ENCODE measurements at places on chromosomes 1 and 21.

- DNase-seq, result no peak
These were observed 12.0 kb upstream of the UMODL1 start for GRCh38 chr21:42059141-42059540.

DNA sequence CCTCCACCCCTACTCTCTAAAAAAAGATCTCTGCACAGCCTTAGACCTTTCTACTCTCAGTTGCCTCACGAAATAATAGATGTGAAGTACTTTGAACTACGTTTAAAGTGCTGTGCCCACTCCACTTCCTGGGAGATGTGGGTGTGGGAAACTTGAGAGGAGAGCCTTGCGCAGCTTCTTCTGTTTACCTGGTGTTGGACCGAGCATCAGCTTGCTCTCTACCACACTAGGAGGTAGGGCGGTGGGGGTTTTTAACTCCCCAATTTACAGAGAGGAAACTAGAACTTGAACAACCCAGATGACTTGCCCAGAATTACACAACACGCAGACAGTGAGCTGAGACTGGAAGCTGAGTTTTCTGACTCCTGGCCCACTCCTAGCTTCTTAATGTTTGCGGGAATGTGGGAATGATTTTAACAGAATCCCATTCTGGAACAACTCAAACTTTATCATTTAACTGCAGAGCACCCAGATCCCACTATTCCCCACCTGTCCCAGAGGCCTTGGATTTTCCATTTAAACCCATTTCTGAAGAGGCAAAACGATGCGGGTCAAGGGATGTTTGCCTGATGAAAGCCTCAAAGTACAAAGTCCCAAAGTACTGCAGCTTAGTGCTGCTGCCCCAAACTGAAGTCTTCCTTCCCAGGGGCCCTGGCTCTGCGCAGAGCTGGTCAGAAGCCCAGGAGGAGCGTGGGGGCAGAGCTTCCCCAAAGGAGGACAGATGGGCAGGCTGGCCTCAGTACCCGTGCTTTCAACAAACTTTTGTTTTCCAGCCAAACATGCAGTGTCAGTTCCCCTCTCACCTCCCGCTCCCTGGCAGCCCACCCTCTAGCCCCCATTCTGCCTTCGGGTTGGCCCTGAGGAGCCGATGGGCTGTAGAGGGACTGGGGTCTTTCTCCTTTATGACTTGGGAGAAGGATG is 19.0 kb downstream of the BTG2 start:
- DNase-seq, result no peak

DNA sequence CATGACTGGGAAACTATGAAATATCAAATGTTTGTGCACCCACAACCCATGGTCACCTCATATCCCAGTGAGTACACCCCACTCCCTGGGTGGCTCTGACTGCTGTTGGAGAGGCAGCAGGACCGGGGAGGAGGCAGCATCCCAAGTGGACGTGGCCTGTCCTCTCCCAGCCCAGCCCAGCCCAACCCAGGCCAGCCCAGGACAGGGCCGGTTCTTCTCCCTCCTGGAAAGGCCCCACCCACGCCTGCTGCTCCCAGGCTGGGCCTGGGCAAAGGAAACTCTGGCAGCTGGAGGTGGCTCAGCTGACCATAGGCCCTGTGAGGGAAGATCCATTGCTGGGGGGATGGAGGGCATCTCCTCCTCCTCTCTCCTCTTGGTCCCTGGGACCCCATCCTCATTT is 19.1 kb downstream of the MATN1 start:
- DNase-seq, result no peak

DNA sequence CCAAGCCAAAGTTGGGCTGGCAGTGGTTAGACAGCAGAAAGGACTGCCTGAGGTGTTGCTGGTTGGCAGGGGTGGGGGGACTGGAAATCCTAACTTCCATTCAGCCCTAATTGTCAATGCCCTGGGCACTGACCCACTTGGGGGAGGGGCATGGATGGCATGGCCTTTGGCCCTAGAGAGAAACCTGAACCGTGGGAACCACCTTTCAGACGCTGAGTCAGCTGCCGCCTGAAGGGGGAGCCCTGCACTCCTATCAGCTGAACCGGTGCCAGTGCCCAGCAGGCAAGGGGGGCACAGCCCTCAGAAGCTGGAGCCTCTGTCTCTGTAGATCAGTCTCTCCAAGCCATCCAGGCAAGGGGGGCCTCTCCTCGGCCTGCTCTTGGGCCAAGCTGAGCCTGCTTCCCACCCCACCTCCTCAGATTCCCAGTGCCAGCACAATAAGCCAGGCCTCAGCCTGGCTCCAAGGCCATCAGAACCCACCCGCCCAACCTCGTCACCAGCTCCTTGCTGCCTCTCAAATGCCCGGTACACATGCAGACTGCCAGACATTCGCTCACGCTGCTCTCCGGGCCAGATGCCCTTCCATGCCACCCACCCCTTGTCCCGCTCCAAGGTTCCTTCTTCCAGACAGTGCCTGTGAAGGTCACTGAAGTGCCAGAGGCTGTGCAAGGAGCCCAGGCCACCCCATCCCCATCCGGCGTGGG is 11.6 kb downstream of the TINAGL1 start:
- DNase-seq, result peak; percentile 75

DNA sequence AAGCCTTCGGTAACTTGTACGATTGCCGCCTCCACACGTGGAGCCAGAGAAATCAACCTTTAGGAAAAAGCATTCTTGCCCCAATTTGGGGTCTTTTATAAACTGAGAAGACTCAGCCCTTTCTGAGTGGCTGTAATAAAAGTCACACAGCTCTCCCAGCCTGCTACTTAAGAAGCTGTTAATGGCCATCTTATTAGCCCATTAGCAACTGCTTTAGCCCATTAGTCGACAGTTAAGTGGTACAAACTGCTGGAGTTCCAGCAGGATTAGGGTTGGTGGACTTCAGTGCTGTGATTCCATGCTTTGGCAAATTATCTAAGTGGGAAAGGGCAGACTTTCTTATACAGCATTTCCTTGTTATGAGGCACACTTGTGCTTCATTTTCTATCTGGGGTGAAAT is 461.3 kb downstream of the RPS6KC1 start:
- no peak for DNase-seq

DNA sequence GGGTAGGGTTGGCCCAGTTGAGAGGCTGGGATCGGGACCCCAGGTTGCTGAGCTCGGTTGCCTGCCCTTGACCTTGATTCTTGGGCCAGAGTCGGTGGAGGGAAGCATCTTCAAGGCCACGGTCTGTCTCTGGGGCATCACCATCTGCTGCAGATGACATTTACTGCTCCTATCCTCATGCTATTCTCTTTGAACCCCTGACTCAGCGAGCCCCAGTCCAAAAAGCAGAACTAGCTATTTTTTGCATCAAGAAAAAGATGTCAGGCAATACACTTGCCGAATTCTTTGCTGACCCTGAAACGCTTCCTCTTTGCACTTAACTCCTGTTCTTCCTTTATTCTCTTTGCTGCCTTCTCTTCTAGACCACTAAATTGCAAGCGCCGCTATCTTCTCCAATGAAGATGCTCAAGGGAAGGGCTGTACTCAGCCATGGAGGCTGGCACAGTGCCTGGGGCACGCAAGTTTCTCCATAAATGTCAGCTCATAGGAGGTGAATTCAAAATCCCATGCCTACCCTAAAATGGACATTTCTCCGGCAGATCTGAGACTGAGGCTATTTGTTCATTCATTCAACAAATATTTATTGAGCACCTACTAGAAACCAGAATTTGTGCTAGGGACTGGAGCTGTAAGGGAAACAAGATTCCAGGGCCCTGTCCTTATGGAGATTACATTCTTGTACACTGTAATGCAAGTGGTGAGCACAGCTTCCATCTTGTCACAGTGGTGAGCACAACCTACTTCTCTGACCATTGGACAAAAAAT is 20.5 kb upstream of the CAPZB start:
- DNase-seq, result peak; percentile 47

- no peak for DNase-seq
These were observed 591 bp upstream of the KDM1A start for GRCh38 chr1:23018661-23019093.

DNA sequence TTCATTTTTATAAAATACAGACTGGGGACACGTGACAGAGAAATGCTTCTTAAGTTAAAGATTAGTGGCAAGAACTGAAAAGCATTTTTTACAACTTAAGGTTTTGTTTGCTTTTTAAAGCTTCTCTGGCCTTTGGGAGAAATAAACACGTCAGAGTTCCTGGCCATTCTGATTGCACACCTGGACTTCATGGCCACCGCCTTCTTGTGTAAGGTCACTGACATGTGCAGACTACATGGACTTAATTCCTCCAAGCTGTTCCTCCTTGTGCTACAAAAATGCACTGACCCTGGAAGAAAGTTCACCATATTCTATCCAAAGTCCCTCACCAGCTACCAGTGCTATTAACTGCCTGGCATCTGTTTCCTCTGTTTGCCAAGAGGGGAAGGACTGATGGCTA is 56.1 kb downstream of the GADD45A start:
- DNase-seq, result no peak

DNA sequence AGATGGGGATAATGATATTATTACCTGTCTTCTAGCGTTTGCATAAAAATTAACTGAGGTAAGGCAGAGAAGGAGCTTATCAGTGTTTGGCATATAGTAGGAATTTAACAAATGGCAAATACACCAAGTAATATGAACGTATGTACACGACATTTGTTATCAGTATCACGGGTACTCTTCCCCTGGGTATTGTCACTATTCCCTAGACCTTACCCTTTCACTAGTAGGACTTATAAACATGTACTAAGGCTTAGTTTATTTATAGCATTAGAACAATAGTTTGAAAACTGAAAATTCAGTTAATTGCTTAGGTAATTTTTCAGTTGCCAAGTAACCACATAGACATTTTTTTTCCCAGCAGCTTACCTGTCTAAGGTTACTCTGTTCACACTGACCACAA is 187.0 kb downstream of the KCTD3 start:
- no peak for DNase-seq

- DNase-seq, result no peak
These were observed 79.5 kb downstream of the LRRC8D start for GRCh38 chr1:89900323-89900722.

GRCh38 chr1:104768466-104768865 is 1018.8 kb downstream of the AMY1C start:
- DNase-seq, result no peak

DNA sequence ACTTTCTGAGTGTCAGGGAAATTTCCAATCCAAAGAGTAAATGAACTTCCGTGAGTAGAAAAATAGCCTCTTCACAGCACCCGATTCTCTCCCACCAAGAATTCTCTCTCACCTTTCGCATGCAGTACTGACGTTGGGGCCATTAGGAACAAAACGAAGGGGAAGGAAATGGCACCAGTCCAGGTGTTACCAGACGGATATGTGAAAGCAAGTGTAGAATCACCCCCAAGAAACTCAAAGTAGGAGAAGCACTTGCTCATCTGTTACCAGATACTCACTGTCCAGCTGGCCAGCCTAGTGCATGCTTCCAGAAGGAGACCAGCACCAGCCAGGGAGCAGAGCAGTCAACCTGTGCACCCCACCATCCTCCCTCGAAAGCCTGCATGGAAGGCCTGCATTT is 55.1 kb downstream of the ITPKB start:
- no peak for DNase-seq

- DNase-seq, result no peak
These were observed 163.3 kb downstream of the ST6GALNAC5 start for GRCh38 chr1:77030401-77031105.

GRCh38 chr1:183914891-183915290 is 110.0 kb downstream of the RGL1 start:
- DNase-seq, result no peak

GRCh38 chr1:56758135-56758534 is 61.1 kb downstream of the FYB2 start:
- DNase-seq, result peak; percentile 14

DNA sequence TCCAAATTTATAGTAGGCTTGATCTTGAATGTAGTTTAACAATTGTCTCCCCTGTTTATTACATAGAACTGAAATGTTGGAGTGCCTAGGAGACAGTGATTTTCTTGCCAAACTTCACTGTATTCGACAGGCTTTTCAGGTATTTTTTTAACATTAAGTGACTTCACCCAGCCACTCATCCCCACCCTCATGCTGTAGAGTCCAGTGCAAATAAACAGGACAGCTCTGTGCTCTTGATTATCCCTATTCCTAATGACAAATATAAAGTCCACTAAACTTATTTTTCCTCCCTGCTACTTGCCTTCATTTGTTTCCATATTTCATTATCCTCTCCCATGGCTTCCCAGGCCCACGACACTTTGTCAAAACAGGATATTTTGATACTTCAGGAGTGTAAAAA is 29.2 kb upstream of the NEXN start:
- no peak for DNase-seq

DNA sequence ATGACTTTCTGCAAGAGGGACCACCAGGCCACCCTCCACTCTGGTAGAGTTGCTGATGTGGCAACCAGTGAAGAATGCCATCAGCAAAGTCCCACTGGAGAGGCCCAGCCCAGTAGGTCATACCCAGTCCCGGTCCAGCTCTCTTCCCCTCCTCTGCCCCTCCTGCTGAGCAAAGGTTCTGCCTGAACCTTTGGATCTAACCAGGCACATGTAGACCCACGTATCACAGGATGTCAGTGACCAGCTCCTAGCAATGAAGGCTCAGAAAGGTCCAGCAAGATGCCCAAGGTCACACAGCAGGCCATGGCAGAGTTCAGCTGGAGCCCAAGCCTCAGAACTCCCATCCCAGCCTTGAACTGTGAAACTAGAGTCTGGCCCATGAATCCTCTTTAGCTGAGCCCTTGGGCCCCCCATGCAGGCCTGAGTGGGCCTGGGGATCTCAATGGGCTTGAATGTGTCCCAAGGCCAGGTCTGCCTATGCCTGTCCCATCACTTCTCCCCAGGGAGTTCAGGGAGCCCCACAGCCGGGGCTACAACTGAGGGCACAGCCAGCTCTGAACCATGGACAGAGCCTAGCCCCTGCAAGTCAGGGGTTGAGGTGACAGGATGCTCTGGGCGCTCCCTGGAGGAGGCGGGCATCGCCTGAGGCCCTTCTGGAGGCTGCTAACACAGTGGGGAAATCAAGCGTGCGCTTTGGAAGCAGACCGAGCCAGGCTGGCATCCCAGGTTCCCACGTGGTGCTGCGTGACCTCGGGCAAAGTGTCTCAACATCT is 21.4 kb upstream of the PADI1 start:
- no peak for DNase-seq

DNA sequence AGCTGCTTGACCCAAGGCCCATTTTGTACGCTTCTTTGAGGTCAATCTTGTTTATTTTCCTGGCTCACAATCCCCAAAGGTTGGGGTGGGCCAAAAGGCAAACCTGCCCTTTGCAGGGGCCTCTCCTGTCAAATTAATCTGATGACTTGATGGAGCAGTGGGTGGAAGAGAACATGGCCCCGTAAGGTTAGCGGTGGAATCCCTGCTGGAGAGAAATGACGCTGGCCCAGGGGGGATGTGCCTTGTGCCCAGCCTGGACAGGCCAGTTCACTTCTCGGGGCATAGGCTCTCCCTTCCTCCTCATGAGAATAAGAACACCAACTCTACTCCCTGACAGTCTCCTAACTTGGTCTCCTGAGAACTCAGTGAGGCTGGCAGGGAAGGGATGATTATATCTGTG is 40.5 kb downstream of the C1orf198 start:
- DNase-seq, result no peak

- no peak for DNase-seq
These were observed 247.9 kb downstream of the GRIK1 start for GRCh38 chr21:29691616-29692491.

DNA sequence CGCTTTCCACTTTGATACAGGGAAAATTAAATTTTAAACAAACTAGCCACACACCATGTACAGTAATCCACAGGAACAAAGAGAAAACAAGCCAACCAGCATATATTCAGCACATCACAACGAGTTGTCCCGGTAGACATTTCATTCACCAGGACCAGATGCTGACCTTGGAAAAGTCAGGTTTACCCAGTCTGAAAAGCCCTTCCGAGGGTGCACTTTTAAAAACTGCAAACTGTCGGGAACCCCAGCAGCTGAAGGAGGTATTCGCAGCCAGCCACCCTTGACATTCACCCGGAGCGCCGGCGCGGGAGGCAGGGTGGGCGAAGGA is 1.2 kb downstream of the MCOLN3 start:
- DNase-seq, result no peak

- peak; percentile 79 for DNase-seq
These were observed 20.6 kb downstream of the MTHFR start for GRCh38 chr1:11784993-11785769.

Data from heart right ventricle (tissue), 16 donors.